ENCODE measurements at places on chromosomes 4 and X. TPM values are rescaled to one million over a fixed set of nuclear protein-coding genes. Genes with fewer than 3 reads are reported as not detected.

DNA sequence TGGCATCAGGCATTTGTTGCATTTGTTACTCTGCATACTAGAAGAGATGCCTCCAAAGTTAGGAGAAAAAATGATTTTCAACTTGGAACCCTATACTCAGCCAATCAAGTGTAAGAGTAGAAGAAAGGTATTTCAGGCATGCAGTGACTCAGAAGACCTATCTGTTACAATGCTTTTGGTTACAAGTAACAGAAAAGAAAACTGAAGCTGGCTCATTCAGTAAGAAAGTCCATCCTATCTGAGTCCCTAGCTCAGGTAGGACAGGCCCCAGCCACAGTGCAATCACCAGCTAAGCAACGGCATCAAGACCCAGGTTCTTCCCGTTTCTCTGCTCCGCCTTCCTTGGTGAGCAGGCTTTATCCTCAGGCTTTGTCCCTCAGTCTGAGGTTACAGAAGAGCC, 23.3 kb downstream of the MECP2 start:
- no peak for DNase-seq

RAB9B gene
- total RNA-seq: 2.4 TPM

RPA4 gene
- total RNA-seq: 1.6 TPM

- no peak for DNase-seq
Measured at GRCh38 chrX:144494074-144494473, 610.2 kb downstream of the UBE2NL start.

GRCh38 chr4:95531141-95531540, 17.6 kb downstream of the UNC5C start:
- DNase-seq: no peak

DNA sequence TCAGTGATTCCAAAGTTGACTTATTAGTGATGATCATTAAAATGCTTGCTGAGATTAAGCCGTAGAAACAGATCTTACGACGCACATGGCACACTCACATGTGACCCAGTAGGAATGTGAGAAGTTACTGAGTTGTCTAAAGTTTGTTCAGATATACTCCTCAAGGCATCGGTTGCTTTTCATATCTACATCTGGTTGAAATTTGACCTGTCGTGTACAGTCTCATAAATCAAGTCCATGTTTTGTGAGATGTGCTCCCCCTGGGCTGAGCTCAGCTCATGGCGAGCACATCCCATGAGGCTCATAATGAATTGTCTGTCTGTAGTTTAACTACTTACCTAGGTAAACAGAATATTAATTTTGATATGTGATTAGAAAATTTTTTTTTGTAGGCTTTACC, 67.0 kb downstream of the TNIP2 start:
- no peak for DNase-seq

LRPAP1 gene
- 125 TPM for total RNA-seq

- DNase-seq: no peak
Measured at GRCh38 chr4:110132816-110133719, 65.3 kb downstream of the ELOVL6 start.

RPS6KA6 gene
- 19.7 TPM for total RNA-seq

CXCR3 gene
- total RNA-seq: not detected

- DNase-seq: no peak
Measured at GRCh38 chr4:77817304-77818072, 1.7 kb downstream of the CNOT6L start.

DCAF8L2 gene
- total RNA-seq: 0.29 TPM

MAP7D2 gene
- 1.4 TPM for total RNA-seq

DNA sequence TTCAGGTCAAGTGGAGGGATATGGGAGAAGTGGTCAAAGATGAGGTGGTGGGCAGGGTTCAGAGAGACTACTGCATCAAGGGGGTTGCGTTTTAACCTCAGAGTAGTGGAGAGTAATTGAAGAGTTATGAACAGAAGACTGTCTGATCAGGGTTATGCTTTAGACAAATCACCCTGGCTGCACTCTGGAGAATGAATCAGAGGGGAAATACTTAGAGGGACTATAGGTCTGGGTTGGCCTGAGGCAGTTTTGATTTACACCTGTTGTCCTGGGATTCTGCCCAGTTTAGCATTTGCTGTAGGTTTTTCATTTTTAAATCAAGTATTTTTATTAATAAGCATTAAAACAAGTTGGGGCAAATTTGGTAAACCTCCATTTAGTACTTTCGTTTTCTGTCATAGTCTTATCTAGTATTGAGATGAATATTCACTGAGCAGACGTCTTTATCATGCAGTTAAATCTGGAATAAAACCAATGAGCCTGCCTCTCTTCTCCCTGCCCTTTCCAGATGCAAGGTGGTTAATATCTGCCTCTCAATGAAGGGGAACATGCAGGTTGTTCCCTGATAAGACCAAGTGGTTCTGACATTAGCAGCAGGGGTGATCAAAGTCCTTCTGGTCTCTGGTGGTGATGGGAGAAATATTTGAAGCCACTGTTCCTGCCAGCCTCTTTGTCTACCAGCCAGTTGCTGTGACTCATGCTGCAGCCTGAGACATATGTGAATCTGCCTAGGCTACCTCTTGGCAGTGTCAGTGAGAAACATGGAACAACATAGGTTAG, 116.0 kb upstream of the RPS6KA3 start:
- DNase-seq: no peak

DNA sequence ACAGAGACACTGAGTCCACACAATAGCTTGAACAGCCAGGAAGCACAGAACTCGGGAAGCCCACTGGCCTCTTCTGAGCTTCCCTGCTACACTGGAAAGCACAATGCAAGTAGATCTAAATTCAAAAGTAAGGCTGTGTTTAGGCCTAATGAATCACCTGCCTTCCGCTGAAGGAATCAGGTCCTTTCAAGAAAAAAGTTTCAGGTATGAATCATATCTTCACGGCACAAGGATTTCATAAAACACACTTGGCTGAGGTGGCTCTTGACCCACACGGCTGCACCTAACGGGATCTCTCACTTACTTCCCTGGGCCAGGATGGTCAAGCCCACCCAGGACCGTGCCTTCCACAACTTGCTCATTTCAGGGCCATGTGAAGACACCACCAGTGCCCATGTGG, 59.3 kb downstream of the IRF2 start:
- DNase-seq: no peak

DNA sequence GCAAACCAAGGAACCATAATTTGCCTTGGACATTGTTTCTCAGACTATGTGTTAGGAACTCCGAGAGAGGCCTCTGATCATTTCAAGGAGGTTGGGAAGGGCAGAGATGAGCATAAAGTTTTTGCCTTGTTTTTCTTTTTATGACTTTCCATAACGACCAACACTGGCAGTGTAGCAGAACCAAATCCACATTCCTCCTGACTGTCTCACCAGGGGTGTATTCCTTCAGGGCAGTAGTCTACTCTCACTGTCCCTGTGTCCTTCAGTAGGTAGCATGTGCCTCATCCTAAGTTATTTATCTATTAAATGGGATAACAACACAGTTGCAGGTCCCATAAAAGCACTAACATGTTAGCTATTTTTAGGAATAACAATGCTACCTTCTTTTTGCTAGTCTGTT, 20.8 kb downstream of the EGFL6 start:
- DNase-seq: no peak

WNK3 gene
- 22.6 TPM for total RNA-seq

KIAA1210 gene
- not detected for total RNA-seq

GRCh38 chrX:38819709-38820108, 18.4 kb downstream of the MID1IP1 start:
- DNase-seq: no peak

CT83 gene
- total RNA-seq: not detected

GRCh38 chr4:43282534-43282933, 390.0 kb downstream of the GRXCR1 start:
- no peak for DNase-seq

DNA sequence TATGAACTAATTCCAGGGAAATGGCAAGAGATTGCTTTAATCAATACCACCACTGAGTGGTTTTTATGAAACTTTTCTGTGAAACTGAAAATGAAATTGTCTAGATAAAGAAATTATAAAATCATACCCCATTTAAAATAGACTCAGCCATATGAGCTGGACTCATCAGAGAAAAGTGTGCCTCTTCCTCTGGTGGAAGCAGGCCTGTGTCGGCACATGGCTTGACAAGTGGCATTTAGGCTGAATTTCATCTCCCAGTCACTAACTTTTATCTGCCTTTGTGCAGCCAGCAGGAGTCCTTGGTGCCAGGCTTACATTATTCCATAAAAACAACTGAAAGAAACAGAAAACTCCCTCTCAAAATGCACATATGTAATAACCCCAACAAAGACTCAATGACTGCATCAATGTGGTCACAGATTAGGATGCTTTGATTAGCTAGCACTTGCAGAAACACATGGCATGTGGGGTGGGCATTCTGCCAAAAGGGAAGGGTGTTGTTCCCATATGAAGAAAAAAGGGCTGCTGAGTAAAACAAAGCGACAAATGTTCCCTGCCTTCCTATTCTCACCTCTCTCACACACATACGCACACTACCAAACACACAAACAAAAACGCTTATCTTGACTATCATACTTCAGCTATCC, 232.3 kb downstream of the PABPC4L start:
- DNase-seq: no peak

DNA sequence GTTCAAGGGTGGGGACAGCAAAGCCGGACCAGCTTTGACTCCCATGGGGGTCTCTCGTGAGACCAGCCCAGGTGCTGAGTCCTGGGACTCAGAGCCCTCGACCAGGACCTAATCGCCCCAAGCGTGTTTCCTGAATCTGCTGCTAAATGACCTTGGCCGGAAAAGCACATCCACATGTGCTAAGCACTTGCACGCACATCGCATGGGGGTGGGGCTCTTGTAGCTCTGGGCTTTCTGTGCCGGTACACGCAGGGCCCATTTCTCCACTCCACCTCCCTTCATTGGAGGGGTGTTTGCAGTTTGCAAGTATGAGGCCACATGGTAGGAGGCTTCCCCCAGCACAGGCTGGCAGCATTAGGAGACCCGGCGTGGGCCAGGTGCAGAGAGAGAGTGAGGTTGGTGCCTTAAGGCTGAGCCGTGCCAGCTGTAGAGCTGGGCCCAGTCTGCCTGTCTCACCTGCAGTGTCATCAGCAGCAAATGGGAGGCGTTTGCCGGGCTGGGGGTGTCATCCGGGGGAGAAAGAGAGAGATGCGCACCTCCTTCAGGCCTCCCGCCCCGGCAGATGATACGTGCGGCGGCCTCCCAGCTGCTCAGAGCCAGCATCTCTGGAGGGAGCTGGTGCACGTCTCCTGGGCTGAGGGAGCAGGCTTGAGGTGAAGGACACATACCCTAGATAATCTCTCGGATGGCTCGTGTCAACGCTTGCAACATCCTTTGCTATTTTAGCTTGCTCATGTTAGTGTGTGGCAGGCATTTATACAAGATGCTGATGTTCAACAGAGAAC, 45.2 kb upstream of the CLCN4 start:
- no peak for DNase-seq

- DNase-seq: no peak
Measured at GRCh38 chr4:153403726-153404125, 59.2 kb downstream of the MND1 start.

DNA sequence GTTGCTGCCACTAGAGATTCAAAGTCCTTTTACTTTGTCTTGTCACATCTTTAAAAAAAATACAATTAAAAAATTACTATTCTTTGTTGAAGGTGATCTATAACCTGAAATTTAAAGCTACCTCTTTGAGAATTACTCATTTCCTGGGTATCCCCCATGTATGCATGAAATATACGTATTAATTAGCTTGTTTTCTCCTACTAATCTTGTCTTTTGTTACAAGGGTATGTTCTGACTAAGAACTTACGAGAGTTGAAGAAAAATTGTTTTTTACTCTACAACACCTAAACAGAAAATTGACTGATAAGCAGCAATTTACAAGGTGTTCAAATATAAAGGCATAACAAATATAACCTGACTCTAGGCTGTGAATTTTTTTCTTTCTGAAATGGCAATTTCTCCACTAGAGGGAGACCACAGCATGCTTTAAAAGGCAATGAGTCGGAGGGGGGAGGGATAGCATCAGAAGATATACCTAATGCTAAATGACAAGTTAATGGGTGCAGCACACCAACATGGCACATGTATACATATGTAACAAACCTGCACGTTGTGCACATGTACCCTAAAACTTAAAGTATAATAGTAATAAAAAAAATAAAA, 249.6 kb downstream of the OPHN1 start:
- no peak for DNase-seq

- DNase-seq: no peak
Measured at GRCh38 chrX:108359806-108360602, 78.2 kb downstream of the COL4A6 start.

GRCh38 chr4:37524267-37524666, 161.9 kb downstream of the RELL1 start:
- no peak for DNase-seq

DNA sequence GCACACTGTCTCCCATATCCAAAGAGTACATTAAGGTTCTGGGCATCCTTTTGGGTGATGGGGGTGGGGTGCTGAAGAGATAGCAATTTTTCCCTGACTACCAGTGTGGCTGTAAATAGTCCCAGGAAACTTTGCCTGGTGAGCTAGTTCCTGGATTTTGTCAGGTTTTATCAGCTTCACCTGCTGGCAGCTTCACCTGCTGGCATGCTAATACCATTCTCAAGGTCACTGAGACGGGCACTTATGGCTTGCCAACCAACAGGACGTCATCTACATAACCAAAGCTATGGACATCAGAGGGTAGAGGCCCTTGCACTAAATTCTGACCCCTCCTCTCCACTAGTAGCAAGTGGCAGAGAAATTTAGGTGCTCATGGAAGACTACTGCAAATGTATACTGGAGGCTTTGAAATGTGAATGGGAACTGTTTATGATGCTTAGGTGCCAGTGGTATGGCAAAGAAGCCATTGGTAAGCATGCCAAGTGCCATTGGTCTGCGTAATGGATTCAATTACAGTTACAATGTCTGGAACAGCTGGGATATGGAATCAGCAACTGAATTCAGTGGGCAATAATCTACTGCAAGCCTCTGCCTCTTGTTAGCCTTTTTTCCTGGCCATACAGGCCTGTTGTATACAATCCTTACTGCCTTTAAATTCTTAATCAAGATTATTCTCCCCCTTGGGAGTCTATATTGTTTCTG, 71.6 kb upstream of the SH3RF1 start:
- no peak for DNase-seq

DNA sequence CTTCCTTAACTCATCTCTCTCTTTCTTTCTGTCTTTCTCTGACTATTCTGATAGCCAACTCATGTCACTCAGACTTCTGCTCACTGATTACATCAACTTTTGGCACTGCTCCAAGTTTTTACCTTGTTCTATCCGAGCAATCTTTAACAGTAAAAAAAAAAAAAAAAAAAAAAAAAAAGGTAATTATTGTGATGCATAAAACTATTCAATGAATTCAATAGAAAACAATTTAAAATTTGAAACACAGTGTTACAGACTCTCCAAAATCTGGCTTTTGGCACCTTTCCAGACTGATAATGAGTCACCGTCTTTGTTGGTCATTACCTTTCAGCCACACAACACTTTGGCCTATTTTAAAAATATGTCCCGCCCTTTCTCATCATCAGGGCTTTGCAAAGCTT, 229.5 kb downstream of the GALNTL6 start:
- no peak for DNase-seq
